ENCODE measurements at places on chromosomes 3 and 15. TPM values are rescaled to one million over a fixed set of nuclear protein-coding genes. Genes with fewer than 3 reads are reported as not detected.

CMTM8 gene
- total RNA-seq, result 13.0 TPM

ARIH1 gene
- total RNA-seq, result 79.2 TPM

HIGD2B gene
- not detected for total RNA-seq

CD200 gene
- not detected for total RNA-seq

SGO1 gene
- total RNA-seq, result 16.3 TPM

CIDEC gene
- total RNA-seq, result 45.7 TPM

SERINC4 gene
- not detected for total RNA-seq

MOBP gene
- not detected for total RNA-seq

FAM162A gene
- 33.2 TPM for total RNA-seq

PRSS50 gene
- not detected for total RNA-seq

TNFSF10 gene
- not detected for total RNA-seq

ATP13A4 gene
- total RNA-seq, result not detected

CD276 gene
- 81.3 TPM for total RNA-seq

ACAN gene
- total RNA-seq, result 0.88 TPM

LCTL gene
- not detected for total RNA-seq

BFSP2 gene
- total RNA-seq, result not detected

ASB14 gene
- total RNA-seq, result not detected

TRPM1 gene
- not detected for total RNA-seq

ZNF80 gene
- total RNA-seq, result not detected

CHL1 gene
- not detected for total RNA-seq

PLD1 gene
- total RNA-seq, result 6.6 TPM

SEMA3G gene
- 0.13 TPM for total RNA-seq

GHSR gene
- not detected for total RNA-seq

FANCD2OS gene
- not detected for total RNA-seq

GOLGA8K gene
- 0.56 TPM for total RNA-seq

TGM4 gene
- 0.18 TPM for total RNA-seq

GPD1L gene
- 20.5 TPM for total RNA-seq

FEZF2 gene
- not detected for total RNA-seq

USP50 gene
- total RNA-seq, result 0.24 TPM

GRK7 gene
- total RNA-seq, result not detected

ZNF860 gene
- total RNA-seq, result 1.4 TPM

GOLGA8T gene
- 2.0 TPM for total RNA-seq

TAGLN3 gene
- total RNA-seq, result not detected

LRRIQ4 gene
- total RNA-seq, result not detected

ROBO2 gene
- total RNA-seq, result not detected

ANKRD63 gene
- total RNA-seq, result 0.41 TPM

GOLGA6A gene
- 0.09 TPM for total RNA-seq

CADPS gene
- total RNA-seq, result not detected

CPA3 gene
- not detected for total RNA-seq

IL17RB gene
- total RNA-seq, result 0.96 TPM

SH3BP5 gene
- 16.4 TPM for total RNA-seq

FES gene
- 1.2 TPM for total RNA-seq

GCSAM gene
- total RNA-seq, result not detected

DPPA2 gene
- total RNA-seq, result not detected

GOLGA6D gene
- not detected for total RNA-seq

CKMT1B gene
- total RNA-seq, result 5.1 TPM

ITIH1 gene
- total RNA-seq, result not detected

TLR9 gene
- total RNA-seq, result 0.09 TPM

COPS2 gene
- 52.5 TPM for total RNA-seq

CHRM5 gene
- total RNA-seq, result 0.06 TPM

All from A549 treated with GW870086 at 1 μM for 4 hours (cell line).